SJCRH30 (cell line): ENCODE measurements at places on chromosomes 7 and 10. TPM values are rescaled to one million over a fixed set of nuclear protein-coding genes. Genes with fewer than 3 reads are reported as not detected.

The OR2F1 gene
- not detected in 2 replicates for total RNA-seq

The ZNRF2 gene
- total RNA-seq, result 31.1 and 35.2 TPM in 2 replicates

The PCLO gene
- 4.2 and 5.7 TPM in 2 replicates for total RNA-seq

The RTKN2 gene
- 11.7 and 13.3 TPM in 2 replicates for total RNA-seq
